Right ventricle myocardium inferior (tissue), 1 donor: ENCODE measurements at places on chromosomes 1 and 21.

DNA sequence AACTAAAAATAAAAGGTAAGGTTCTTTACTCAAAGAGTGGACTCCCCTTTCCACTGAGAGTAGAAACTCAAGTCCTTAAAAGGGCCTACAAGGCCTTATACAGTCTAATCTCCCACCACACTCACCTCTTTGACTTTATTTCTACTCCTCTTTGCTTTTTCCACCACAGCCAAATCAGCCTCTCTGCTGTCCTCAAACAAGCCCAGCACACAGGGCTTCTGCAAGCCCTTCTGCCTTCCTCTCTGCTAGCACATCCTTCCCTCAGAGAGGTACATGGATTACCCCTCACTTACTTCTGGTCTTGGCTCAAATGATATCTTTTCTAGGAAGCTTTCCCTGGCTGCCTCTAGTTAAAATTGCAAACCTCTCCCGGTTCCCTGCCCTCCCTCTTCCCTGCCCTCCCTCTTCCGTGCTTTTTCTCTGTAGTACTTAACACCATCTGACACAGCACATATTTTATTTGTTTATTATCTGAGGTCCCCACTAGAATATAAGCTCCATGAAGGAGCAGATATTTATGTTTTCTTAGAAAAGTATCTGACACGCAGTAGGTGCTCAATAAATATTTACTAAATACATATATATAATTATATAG is 1.7 kb downstream of the LYST start:
- DNase-seq = no peak

GRCh38 chr1:3249631-3250501 is 180.9 kb downstream of the PRDM16 start:
- peak; percentile 53 for DNase-seq

DNA sequence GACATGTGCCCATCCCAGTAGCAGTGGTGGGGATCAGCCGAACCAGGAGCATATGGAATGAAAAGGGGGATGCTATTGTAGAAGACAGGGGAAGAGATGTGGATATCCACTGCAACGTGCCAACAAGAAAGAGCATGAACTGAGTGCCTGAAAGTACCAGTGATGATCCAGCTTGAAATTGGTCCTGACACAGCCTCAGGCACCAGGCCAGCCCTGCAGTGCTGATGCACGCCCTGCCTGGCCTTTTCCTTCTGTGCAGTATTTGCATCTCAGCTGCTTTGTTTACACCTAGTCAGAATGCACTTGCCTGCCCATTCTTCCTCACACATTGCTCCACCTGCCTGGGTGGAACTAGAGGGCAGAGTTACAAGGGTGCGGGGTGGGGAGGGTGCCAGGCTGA is 50.3 kb upstream of the ARTN start:
- no peak for DNase-seq

GRCh38 chr21:33643658-33644311 is 1.5 kb downstream of the ITSN1 start:
- no peak for DNase-seq

DNA sequence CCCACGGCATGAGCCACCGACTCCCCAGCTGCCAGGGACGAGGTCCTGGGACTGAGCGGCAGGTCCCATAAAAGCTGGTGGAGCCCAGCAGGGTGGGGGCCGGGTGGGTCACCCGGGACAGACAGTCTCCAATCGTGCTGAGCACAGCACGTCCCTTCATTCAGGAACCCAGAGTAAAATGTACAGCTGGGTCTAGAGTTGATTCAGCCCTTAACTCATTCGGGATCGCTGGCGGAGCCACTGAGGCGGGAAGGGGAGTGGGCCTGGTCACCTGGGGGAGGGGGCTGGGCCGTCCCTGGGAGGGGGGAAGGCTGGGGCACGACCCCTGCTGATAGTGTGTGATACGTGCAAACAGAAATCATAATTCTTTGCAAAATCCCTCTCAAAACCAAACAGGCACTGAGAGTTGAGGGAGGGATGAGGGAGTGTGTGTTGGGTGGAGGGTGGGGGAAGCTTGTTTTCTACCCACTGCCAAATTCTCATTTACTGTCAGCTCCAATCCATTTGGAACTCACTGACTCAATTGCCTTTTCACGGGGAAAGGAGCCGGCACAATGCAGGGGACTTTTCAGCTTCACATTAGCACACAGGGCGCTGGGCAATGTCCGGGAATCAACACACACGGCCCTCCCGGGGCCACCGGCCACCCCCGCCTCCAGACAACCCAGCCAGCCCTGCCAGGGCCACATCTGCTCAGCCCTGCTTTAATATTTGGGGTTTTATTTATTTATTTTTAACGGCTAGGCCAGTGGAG is 13.8 kb downstream of the CASZ1 start:
- no peak for DNase-seq
